ENCODE measurements at places on chromosomes 7 and 10. TPM values are rescaled to one million over a fixed set of nuclear protein-coding genes. Genes with fewer than 3 reads are reported as not detected.

The AGR2 gene
- polyA plus RNA-seq = 97.9 TPM

The DKK1 gene
- 4.8 TPM for polyA plus RNA-seq

The SNX10 gene
- 12.8 TPM for polyA plus RNA-seq

The TRIM24 gene
- polyA plus RNA-seq = 74.0 TPM

The FAM25C gene
- not detected for polyA plus RNA-seq

The LIPN gene
- not detected for polyA plus RNA-seq

The ASZ1 gene
- polyA plus RNA-seq = 1.5 TPM

- no peak for DNase-seq
These were observed 507 bp upstream of the TMEM254 start for GRCh38 chr10:80077869-80078447.

DNA sequence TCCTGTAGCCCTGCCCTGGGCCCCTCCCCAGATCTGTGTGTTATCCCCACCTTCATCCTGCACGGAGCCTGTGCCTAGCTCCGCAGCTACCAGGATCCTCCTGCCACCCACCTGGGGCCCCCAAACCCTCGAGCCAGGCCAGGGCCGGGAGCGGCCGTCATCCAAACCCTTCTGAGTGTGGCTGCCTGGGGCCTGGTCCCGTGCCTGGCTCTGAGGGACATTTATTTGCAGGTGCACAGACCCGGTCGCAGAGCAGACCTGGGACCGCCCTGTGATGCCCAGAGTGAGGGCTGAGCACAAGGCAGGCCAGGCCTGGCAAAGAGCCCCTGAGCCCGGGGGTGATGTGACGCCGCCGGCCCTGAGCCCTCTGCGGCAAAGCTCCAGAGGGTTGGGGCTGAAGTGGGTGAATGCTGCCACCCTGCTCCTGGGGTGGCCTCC, 27.4 kb upstream of the INPP5A start:
- DNase-seq = no peak

DNA sequence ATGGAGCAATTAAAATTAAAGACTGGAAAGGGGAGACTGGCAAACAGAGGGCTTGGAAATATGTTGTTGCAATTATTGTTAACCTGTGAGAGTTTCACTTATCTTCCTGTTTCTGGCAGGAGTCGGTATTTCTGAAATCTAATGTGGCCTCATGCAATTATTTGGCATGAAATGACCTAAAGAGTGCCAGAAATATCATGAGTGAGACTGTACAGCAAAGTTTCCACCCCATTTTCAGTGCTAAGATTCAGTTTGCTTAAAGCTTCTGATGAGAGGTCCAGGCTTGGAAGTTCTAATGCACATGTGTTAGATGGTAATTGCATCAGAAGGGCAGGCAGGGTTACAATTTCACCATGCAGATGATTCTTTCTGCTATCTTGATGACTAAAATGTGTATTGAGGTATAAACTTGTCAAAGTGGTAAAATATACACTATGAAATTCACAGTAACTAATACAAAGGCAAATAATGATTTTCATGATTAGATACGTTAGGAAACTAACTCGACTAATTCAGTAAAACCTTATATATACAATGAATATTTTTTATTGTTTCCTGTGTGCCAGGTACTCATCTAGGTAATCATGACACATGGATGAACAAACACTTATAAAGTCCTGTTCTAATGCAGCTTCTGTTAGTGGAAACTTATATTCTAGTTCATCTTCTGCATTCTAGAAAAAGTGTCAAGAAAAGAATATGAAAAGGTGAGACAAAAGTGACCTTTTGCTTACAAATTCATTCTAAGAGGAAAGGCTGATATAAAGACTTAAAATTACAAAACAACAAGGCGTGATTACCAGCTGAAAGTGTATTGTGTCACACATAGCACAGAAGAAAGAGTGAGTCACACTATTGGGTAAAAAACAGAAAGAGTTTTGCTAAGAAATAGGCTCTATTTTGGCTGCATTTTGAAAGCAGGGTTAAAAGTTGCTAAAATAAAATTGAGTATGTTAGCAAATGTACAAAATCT, 533.4 kb upstream of the SEMA3D start:
- DNase-seq = peak; percentile 71

- DNase-seq = no peak
These were observed 684.8 kb upstream of the PCDH15 start for GRCh38 chr10:55485827-55486226.

DNA sequence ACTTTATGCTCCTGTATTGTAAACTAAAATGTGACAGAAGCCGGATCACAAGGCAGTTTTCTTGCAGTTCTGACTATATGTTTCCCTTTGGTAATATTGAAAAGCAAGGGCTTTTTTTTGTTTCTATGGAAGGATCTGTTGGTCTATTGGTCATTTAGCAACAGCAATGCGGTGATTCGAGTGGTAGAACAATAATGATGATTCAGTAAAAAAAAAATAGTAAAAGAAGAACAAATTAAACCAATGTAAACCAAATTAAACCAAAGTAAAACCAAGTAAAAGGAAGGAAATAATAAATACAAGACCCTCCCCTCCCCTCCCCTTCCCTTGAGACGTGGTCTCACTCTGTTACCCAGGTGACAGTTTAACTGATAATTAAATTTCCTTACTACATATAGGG, 17.8 kb upstream of the CCNY start:
- DNase-seq = no peak

GRCh38 chr10:81479316-81479715, 395.7 kb upstream of the NRG3 start:
- no peak for DNase-seq

- peak; percentile 73 for DNase-seq
These were observed 98.8 kb downstream of the CACNB2 start for GRCh38 chr10:18238870-18239485.

- DNase-seq = no peak
These were observed 4.9 kb downstream of the GCK start for GRCh38 chr7:44184206-44184872.

DNA sequence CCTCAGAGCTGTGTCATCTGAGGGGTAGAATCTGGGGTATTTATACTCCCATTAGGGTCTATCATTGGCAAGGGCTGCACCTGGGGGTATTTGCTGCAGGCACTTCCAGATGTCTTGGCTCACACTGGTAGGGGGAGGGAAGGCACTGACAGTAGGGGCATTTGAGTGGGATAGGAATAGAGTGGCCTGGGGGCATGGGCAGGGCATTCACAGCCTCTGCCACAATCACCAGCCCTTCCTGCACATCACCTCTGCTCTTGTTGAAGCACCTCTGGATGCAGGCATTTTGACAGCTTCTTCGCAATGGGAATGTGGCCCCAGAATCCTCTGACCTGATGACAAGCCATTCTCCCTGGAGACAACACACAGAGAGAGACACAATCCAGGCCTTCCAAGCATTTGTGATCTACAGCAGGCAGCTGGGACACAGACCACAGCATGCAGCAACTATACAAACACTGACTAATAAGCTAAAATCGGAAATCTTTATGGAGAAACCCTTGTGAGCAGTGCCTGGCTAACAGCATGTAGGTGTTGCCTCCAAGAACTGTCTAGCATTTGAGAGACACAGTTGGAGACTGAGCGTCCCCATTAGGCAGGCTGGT, 178.5 kb downstream of the KCNMA1 start:
- no peak for DNase-seq

DNA sequence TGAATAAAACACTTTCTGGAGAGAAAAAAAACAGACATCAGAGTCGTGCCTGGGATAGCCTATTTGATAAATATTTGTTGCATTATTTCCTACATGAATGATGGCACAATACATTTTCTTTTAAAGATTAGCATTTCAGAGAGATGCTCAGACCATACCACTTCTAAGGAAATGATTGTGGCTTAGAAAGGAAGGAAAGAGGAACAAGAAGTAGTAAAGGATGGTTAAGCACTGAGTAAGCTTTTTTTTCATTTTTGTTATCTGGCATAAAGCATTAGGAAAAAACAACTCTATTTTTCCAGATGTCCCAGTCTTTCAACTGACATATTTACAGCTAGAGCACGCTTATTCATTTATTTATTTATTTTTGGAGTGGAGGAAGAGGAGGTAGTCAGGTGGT, 258.8 kb upstream of the TEX47 start:
- no peak for DNase-seq

- no peak for DNase-seq
These were observed 16.3 kb downstream of the TCF7L2 start for GRCh38 chr10:112966194-112966855.

DNA sequence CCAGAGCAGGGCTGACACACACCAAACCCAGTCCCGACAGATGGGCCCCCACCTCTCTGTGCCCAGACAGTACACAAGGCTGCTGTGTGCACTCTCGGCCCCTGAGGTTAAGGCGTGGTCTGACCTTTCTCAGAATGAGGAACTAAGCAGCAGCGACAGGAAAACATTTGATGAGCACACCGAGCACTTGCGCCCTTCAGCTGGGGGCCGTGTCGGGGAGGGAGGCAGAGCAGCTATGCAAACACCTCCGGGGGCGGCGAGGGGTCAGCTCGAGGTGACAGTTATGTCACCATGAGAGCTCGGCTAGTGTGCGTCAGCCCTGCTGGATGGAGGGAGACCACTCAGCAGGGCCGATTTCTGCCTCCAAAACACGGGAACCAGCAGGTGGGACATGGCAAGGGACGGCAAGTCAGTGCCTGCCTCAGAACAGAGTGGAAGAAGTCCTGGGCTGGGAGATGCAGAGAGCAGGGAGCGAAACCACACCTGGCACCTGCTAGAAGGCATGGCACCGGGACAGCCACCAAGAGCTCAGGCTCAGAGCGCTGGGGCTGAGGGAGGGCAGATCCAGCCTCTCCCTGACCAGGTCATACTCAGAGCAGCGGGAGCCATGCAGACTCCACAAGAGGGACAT, 57.4 kb downstream of the CHST15 start:
- DNase-seq = no peak

GRCh38 chr7:24926623-24927524, 53.1 kb downstream of the OSBPL3 start:
- DNase-seq = no peak

DNA sequence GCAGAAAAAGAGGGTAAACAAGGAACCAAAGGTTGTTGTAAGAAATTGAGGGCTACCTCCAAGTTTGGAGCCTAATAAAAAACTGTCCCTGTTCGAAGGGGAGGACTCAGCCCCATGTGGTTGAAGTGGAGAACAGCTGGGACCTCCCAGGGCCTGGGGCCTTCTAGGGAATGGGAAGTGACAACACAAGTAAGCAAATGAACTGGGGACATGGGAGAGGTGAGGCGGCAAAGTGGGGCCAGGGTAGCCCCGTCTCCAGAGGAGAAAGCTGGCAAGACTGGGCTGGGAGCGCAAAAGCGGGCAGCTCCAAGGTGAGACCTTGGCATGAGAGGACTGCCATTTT, 198.1 kb downstream of the ZNF438 start:
- no peak for DNase-seq

DNA sequence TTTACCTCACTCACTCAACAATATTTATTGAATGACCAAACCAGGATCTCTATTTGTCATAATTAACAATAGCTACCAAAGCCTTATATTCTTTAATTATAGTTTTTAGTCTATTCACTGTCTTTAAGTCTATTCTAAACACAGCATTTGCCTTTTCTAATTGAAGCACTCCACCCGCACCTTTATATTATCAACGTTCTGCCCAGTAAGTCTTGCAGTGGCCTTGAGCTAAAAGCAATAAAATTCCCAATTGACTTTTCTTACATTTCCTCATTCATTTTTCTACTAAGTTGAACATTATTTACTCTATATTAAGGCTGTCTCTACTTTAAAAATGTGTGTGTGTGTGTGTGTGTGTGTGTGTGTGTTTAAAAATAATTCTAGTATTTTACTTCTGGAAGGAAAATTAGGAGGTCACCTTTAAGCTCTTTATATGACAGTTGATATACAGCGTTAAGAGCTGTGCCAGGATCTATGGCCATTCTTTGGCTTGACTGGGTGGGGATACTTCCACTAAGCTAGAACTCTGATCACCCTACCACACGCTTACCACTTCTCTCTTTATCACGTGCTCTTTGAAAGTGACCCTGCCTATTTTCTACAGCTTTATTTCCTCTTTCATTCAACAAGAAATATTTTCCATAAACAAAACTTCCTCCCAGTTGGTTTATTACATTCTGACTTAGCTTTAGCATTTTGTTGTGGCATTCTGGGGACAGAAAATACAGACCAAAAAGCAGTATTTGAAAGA, 8.8 kb downstream of the PAPSS2 start:
- DNase-seq = no peak

GRCh38 chr7:134546955-134547354, 2.0 kb upstream of the AKR1B15 start:
- DNase-seq = no peak

GRCh38 chr7:134182078-134182477, 54.9 kb downstream of the LRGUK start:
- no peak for DNase-seq

Data from right lung (tissue), 10 donors.